ENCODE measurements at places on chromosomes 2 and 18. TPM values are rescaled to one million over a fixed set of nuclear protein-coding genes. Genes with fewer than 3 reads are reported as not detected.

KLF11 gene
- total RNA-seq = 10.4 TPM

GRCh38 chr2:106197878-106198277 lies 3.8 kb upstream of the UXS1 start:
- H3K4me3 ChIP-seq = no peak overlapping the region
- H3K4me1 ChIP-seq = peaks cover 8% of the 10 kb centered on the region
- no peak overlapping the region for H3K27ac ChIP-seq
- no peak for DNase-seq
- H3K27me3 ChIP-seq = peaks cover 4% of the 10 kb centered on the region

- no peaks in the 10 kb centered on the region for H3K27me3 ChIP-seq
- no peak for DNase-seq
- no peaks in the 10 kb centered on the region for H3K36me3 ChIP-seq
Observed at GRCh38 chr18:37900326-37900725, 334.7 kb upstream of the CELF4 start.

- H3K27ac ChIP-seq = no peak overlapping the region
- H3K4me1 ChIP-seq = no peaks in the 10 kb centered on the region
- no peak overlapping the region for H3K4me3 ChIP-seq
Observed at GRCh38 chr2:147223553-147224060, 621.2 kb upstream of the ACVR2A start.

DNA sequence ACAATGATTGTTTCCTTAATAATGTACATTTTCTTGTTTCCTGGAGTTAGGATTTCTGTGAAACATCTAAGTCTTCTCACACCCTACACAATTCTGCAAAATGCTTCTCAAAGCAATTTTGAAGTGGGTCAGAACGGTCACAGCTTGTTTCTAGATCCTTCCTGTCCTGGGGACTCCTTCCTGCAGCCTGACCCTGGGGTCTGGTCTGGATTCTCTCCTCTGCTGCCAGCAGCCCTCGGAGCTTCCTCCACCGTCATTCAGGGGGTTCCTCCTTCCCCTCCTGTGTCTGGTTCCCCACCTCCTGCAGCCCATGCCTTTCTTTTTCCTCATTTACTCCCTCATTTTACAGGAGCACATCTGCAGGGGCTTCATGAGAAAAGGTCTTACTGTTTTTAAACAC lies 322.1 kb downstream of the AGPS start:
- DNase-seq = no peak
- no peak overlapping the region for H3K27ac ChIP-seq
- H3K27me3 ChIP-seq = peaks cover 15% of the 10 kb centered on the region
- H3K36me3 ChIP-seq = no peaks in the 10 kb centered on the region

GRCh38 chr2:59745085-59745484 lies 808.4 kb downstream of the BCL11A start:
- H3K4me3 ChIP-seq = no peak overlapping the region
- no peaks in the 10 kb centered on the region for H3K36me3 ChIP-seq
- H3K27me3 ChIP-seq = no peaks in the 10 kb centered on the region
- DNase-seq = no peak
- no peaks in the 10 kb centered on the region for H3K4me1 ChIP-seq

DNA sequence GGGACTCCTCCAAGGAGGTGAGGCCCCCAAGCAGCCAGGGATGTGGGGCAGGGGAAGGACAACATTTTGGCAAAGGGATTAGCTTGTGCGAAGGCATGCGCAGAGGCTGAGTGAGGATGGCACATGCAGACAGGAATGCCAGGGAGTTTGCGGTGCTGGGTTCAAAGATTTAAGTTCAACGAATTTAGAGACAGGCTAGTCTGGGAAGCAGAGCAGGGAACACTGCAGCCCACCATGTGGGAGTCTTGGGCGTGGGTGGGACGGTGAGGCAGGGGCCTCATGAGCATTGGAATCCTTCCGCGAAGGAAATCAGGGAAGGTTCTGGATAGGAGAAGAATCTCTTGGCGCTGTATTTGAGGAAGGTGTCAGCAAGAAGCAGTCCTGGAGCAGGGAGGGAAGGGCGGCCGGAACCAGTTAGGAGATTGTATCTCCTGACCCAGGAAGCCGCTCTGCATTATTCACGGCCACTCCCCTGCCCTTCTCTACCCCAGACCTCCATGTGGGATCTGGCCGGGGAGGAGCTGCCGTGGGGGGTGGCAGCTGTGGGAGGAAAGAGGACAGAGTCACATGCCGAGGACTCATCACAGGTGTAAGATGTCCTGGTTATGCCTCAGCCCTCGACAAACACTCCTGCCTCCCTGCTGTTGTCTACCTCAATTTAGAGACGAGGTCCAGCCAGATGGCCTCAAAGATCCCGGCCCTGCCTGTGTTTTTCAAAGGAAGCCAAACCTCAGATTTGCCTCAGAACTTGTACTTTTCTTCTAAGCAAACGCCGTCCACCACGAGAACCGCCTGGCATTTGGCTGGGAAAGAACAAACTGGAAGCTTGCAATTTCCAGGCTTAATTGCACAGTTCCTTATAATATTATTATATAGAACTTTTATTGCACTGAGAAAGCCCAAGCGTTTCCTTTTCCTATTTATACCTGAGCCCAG lies 123.7 kb upstream of the SMAD2 start:
- no peak for DNase-seq
- H3K36me3 ChIP-seq = no peaks in the 10 kb centered on the region
- no peak overlapping the region for H3K4me3 ChIP-seq
- H3K27ac ChIP-seq = no peak overlapping the region
- peaks cover 43% of the 10 kb centered on the region for H3K27me3 ChIP-seq

Data from activated CD8-positive, alpha-beta memory T cell treated with anti-CD3 and anti-CD28 coated beads, Interleukin-2, amount 10 ng/mL, durations not matched to agents 7 days and 5 days (primary cell).